ENCODE measurements at places on chromosomes 3 and 15.

- peak; percentile 91 for DNase-seq
Observed at GRCh38 chr15:63135804-63136203, 14.1 kb downstream of the LACTB start.

- DNase-seq = no peak
Observed at GRCh38 chr3:49620728-49621127, 53.4 kb upstream of the APEH start.

GRCh38 chr15:74787251-74788041, 5.6 kb downstream of the CSK start:
- DNase-seq = peak; percentile 92

DNA sequence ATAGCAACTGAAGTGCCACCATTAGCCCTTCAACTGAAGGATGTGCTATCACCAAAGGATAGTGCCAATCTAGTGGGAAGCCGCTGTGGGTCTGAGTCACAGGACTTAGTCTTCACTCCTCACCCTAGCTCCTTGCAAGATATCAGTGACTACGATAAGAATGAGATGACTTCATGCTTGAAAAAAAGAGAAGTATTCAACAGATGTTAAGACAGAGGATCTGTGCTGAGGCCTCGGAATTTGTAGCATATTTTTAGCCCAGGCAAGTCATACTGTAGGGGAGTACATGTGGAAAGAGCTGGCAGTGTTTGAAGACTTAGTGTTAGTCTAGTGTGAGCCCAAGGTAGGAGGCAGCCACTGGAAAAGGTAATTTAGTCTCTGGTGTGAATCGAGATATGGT, 270.7 kb upstream of the LRTM1 start:
- peak; percentile 91 for DNase-seq

- DNase-seq = no peak
Observed at GRCh38 chr15:36826948-36827347, 247.5 kb downstream of the CDIN1 start.

GRCh38 chr3:39250116-39250747, 29.6 kb downstream of the CX3CR1 start:
- no peak for DNase-seq

GRCh38 chr3:81650187-81650586, 111.3 kb downstream of the GBE1 start:
- DNase-seq = no peak

GRCh38 chr15:51970132-51970817, 1.3 kb downstream of the LEO1 start:
- DNase-seq = no peak

- DNase-seq = no peak
Observed at GRCh38 chr3:96991231-96991630, 176.8 kb downstream of the EPHA6 start.

DNA sequence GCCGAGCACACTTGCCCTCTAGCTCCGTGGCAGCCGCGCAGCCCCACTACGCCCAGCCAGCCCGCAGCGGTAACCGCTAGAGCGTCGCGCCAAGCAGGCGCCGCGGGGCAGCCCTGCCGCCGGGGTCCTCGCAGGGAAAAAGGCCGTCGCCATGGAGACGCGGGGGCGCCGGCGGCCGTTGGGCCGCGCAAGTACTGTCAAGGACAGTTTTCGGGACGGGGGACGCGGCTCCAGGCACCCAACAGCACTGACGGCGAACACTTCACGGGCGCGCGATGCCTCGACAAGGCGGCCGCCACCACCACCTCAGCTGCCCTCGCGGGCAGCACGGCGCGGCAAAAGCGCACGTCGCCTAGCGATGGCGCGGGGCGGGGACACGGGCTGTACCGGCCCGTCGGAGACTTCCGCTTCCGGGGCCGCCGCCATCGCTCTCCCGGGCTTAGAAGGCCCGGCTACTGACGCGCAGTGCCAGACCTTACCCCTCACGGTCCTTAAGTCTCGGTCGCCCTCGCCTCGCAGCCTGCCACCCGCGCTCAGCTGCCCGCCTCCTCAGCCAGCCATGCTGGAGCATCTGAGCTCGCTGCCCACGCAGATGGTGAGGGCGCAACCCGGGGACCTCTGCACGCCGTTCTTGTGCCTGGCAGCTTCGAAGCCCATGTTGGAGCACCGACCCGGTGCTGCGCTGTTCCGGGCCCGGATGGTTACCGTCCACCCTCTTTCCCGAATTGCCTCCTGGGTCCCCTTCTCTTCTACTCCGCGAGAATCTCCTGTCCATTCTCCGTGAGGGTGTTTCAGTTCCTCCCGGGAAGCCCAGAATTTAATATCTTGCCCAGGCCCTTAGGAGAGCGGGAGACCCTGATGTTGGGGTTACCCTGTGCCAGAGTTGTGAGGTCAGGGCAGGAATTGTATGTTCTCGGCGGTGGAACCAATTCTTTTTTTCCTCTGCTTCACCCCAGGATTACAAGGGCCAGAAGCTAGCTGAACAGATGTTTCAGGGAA, at the start of the genes GLT8D1 and SPCS1:
GLT8D1 (minus strand) TSS at position 104 of the 999 bp plus-strand sequence. CDS start 5,331 bp downstream, outside the sequence.
SPCS1 (plus strand) TSS at position 419 of the 999 bp plus-strand sequence; CDS start at position 560, 141 bp downstream.
- DNase-seq = peak; percentile 83

GRCh38 chr3:184259878-184260723, 1.3 kb downstream of the CAMK2N2 start:
- DNase-seq = no peak

- no peak for DNase-seq
Observed at GRCh38 chr3:158762701-158763100, 30.4 kb upstream of the RARRES1 start.
